ENCODE measurements at places on chromosomes 12 and 14.

GRCh38 chr12:68305278-68305677 is 26.9 kb downstream of the MDM1 start:
- no peak for DNase-seq

GRCh38 chr12:110543252-110543959 is 39.7 kb downstream of the PPTC7 start:
- DNase-seq = peak; percentile 85

- DNase-seq = peak; percentile 89
Measured at GRCh38 chr12:2198005-2198501, 145.3 kb downstream of the CACNA1C start.

GRCh38 chr12:94230357-94230905 is 82.1 kb downstream of the PLXNC1 start:
- DNase-seq = no peak

- DNase-seq = no peak
Measured at GRCh38 chr12:131944601-131945251, 5.0 kb upstream of the EP400 start.

- no peak for DNase-seq
Measured at GRCh38 chr14:33967138-33967537, 16.3 kb upstream of the EGLN3 start.

DNA sequence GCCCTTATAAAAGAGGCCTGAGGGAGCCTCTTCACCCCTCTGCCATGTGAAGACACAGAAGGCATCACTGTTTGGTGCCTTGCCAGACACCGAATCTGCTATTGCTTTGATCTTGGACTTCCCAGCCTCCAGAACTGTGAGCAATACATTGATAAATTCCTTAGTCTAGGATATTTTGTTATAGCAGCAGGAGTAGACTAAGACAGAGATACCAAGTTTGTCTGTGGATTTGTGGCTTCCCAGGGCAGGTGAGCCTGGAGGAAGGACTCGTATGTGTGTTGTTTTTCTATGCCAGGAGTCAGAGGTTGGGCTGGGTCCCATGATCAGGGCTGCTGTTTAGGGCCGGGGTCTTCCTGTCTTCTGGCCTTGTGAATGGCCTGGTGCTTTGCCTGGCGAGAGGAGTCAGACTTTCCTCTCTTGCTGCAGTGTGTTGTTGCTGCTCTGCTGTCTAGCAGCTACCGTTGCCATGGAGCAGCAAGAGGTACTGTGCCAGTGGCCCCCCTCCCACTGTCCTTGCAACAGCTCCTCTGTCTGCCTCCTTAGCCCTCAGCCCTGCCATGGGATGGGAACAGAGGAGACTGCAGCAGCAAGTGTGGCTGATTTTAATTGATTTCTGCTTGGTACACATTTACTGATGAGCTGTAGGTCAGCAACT is 111.2 kb downstream of the CHST11 start:
- DNase-seq = no peak

DNA sequence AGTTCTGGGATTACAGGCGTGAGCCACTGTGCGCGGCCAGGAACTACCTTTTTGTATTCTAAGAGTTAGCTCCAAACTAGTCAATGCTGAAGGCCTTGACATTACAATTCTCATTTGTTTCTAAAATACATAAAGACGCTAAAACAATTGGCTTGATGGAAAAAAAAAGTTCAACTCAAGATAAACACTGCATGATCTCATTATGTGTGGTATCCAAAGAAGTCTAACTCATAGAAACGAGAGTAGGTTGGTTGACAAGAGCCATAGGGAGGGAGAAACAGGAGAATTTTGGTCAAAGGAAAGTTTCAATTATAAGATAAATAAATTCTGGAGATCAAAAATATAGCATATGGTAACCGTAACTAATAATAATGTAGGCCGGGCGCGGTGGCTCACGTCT is 20.0 kb upstream of the RNF34 start:
- no peak for DNase-seq

DNA sequence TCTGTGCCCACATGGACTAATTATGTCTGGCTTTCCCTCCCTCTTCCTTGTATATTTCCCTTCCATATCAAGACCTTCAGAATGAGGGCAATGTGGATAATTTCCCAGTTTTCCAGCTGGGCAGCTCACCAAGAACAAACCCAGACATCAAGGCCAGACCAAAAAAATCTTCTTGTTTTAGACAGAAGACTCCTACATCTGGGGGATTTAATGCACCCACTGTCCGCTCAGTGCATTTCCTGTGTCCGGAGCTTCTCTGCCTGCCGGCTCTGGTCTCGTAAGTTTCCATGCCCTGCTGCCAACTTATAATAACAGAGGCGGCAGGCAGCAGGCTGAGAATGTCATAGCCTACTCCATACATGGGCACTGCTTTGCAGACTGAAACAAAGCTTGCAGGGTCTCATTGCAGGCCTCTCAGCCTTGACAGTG is 207.2 kb upstream of the BCL2L14 start:
- DNase-seq = peak; percentile 42

GRCh38 chr14:100534528-100535286 is 52.5 kb downstream of the BEGAIN start:
- no peak for DNase-seq

DNA sequence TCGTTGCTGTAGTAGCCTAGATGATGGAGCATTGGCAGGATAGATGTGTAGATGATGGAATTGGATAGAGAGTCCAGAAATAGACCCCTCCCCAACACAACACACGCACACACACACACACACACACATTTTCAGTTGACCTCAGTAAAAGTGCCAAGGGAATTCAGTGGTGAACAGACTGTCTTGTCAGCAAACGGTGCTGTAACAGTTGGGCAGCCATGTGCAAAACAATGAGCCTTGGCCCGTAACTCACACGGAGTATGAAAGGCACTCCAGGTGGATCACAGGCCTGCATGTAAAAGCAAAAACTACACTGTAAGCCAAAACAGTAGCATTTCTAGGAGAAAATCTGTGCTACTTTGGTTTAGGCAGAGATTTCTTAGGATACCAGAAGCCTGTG is 87.8 kb downstream of the DDX51 start:
- no peak for DNase-seq

DNA sequence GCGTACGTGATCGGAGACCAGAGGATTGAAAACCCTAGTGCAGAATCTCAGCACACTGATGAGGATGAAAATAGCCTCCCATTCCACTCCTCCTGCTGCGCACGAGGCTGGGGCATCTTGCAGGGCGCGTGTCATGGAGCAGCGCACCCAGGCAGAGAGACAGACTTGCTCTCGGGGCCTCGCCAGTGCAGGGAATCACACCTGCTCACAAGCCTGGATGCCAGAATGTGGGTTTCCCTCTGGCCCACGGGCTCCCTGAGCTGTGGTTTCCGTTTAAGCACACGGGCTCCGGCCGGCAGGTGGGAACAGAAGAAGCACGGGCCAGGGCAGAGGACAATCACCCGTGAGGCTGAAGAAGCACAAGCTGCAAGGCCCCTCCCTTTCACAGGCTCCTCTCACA is 2.0 kb downstream of the FGF6 start:
- no peak for DNase-seq

- peak; percentile 85 for DNase-seq
Measured at GRCh38 chr14:94080621-94081385, at the start of the genes DDX24 and IFI27L1. Gene DDX24 (minus strand): TSS chr14:94081202. CDS start chr14:94079742, 1,460 bp downstream. Gene IFI27L1 (plus strand): TSS chr14:94081310. CDS start chr14:94096938, 15,628 bp downstream.

Measured in astrocyte (in vitro differentiated cells and primary cell).